ENCODE measurements at places on chromosomes 12 and 14. TPM values are rescaled to one million over a fixed set of nuclear protein-coding genes. Genes with fewer than 3 reads are reported as not detected.

DNA sequence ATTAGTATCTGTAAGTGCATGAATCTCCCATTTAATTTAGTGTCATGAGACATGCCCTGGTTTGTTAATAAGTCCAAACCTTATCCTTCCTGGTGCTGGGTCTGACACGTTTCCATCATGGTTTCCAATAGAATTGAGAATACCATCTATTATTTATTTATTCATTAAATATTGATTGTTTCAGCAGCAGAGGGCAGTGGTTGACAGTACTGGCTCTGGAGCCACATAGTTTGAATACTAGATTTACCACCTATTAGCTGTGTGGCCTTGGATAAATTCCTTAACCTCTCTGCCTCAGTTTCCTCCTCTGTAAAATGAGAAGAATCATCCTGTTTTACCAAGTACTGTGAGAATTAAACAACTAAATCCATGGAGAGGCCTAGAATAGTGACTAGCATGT lies 941 bp upstream of the STAB2 start:
- no peak for DNase-seq

- DNase-seq = peak; percentile 73
Measured at GRCh38 chr14:53900499-53900898, 56.1 kb downstream of the BMP4 start.

- no peak for DNase-seq
Measured at GRCh38 chr14:68809524-68809923, 16.7 kb upstream of the ZFP36L1 start.

GRCh38 chr14:51488569-51489220 lies 163.0 kb upstream of the FRMD6 start:
- DNase-seq = no peak

DNA sequence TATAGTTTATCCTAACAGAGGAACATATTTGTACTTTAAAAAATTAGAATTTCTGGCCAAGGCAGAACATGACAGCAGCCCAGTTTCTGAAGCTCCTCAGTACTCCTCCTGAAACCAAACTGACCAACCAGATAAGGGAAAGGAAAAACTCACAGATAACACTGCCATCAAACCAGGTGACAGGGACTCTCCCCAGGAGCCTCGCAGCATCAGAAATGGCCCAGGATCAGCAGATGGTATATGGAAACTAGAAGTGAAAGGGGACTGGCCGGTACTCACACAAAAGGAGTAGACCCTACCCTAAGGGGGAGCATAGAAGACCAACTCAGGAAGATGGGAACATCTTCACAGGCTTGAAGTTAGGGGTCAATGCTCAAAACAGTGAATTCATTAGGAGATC lies 22.0 kb downstream of the GALC start:
- DNase-seq = no peak

DNA sequence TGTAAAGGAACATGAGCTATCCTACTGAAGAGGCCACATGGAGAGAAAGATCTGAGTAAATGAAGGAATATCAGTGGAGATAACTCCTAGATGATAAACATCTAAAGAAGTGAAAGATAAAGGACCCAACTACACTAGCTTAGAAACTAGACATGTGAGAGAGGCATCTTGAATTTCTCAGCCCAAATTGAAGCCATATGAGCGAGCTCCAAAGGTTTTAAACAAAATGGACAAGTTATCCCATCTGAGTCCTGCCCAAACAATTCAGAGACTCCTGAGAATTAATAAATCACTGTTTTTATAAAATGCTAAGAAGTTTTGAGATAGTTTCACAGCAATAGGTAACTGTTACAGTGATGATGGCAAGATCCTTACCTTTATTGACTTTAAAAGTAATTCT lies 438.9 kb downstream of the NAV3 start:
- DNase-seq = no peak

DNA sequence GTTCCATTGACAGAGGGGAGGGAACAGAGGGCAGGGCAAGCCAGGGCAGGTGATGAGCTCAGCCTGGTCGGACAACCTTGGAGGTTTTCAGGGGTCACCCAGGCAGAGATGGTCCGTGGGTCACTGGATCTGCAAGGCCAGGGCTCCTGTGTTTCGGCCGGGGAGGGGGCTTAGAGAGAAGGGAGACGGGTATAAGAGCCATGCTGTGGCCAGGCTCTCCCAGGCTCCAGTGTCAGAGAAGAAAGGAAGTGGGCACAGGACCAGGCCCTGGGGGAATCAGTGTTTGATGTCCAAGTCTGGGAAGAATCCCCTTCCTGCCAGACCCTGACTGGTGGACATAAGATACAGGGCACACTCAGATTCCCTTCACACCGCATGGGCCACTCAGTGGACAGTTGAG lies 36.9 kb downstream of the DIO3 start:
- peak; percentile 2 for DNase-seq

- no peak for DNase-seq
Measured at GRCh38 chr14:53368711-53369201, 215.6 kb upstream of the DDHD1 start.

- no peak for DNase-seq
Measured at GRCh38 chr12:65696227-65696626, 128.1 kb upstream of the HMGA2 start.

MGP gene
- total RNA-seq = 660 TPM

LRRC10 gene
- total RNA-seq = 3.2 TPM

OR9K2 gene
- not detected for total RNA-seq

KRT72 gene
- total RNA-seq = not detected

DNAI7 gene
- total RNA-seq = 2.2 TPM

All from right cardiac atrium (tissue), 5 donors.